Smooth muscle cell of trachea (primary cell): ENCODE measurements at places on chromosomes 1 and 21. TPM values are rescaled to one million over a fixed set of nuclear protein-coding genes. Genes with fewer than 3 reads are reported as not detected.

LMX1A gene
- total RNA-seq, result not detected in 2 replicates

UBL4B gene
- total RNA-seq, result under 0.01 TPM in 1 of 2 replicates, not detected in the other

KLF17 gene
- total RNA-seq, result under 0.01 and 0.17 TPM in 2 replicates

OR14K1 gene
- total RNA-seq, result not detected in 2 replicates

HES3 gene
- not detected in 2 replicates for total RNA-seq

CFAP107 gene
- under 0.01 TPM in 1 of 2 replicates, not detected in the other for total RNA-seq

TTC22 gene
- total RNA-seq, result under 0.01 TPM in 2 replicates

OLFML3 gene
- 139 and 144 TPM in 2 replicates for total RNA-seq

UBE2U gene
- total RNA-seq, result not detected in 2 replicates

PAX7 gene
- not detected in 2 replicates for total RNA-seq

KRTAP12-2 gene
- total RNA-seq, result not detected in 2 replicates

PDPN gene
- 0.87 and 4.5 TPM in 2 replicates for total RNA-seq

HSD3B1 gene
- not detected in 2 replicates for total RNA-seq

LYPD8 gene
- not detected in 2 replicates for total RNA-seq

ITGB2 gene
- not detected in 2 replicates for total RNA-seq

LRRC38 gene
- total RNA-seq, result not detected in 2 replicates

SLC22A15 gene
- total RNA-seq, result 6.5 and 7.6 TPM in 2 replicates

CNN3 gene
- 289 and 292 TPM in 2 replicates for total RNA-seq

CFHR2 gene
- not detected in 2 replicates for total RNA-seq

TP73 gene
- under 0.01 TPM in 1 of 2 replicates, not detected in the other for total RNA-seq

KCNK1 gene
- 4.0 and 7.4 TPM in 2 replicates for total RNA-seq

GRHL3 gene
- total RNA-seq, result not detected in 2 replicates

RBP7 gene
- total RNA-seq, result not detected in 2 replicates

RUNX1 gene
- total RNA-seq, result 16.0 and 29.9 TPM in 2 replicates

SHCBP1L gene
- not detected in 2 replicates for total RNA-seq

PGBD5 gene
- 1.7 TPM in 1 of 2 replicates, not detected in the other for total RNA-seq

MFN2 gene
- total RNA-seq, result 69.5 and 76.3 TPM in 2 replicates

AGTRAP gene
- total RNA-seq, result 45.1 and 89.8 TPM in 2 replicates

MROH9 gene
- total RNA-seq, result under 0.01 TPM in 1 of 2 replicates, not detected in the other

DENND2D gene
- 3.3 and 22.7 TPM in 2 replicates for total RNA-seq

FMO4 gene
- 1.2 and 6.7 TPM in 2 replicates for total RNA-seq

MARK1 gene
- total RNA-seq, result 0.17 and 0.29 TPM in 2 replicates

CELA2B gene
- total RNA-seq, result not detected in 2 replicates

EPHB2 gene
- 20.5 and 47.3 TPM in 2 replicates for total RNA-seq

SPRR2A gene
- not detected in 2 replicates for total RNA-seq

TPM3 gene
- total RNA-seq, result 377 and 890 TPM in 2 replicates

TCP10L gene
- 0.17 and 0.44 TPM in 2 replicates for total RNA-seq

EXTL1 gene
- 0.29 and 0.83 TPM in 2 replicates for total RNA-seq

ACKR1 gene
- total RNA-seq, result not detected in 2 replicates
